ENCODE measurements at places on chromosomes 5 and 9.

- DNase-seq = no peak
These were observed 82.9 kb downstream of the JAKMIP2 start for GRCh38 chr5:147699496-147700088.

DNA sequence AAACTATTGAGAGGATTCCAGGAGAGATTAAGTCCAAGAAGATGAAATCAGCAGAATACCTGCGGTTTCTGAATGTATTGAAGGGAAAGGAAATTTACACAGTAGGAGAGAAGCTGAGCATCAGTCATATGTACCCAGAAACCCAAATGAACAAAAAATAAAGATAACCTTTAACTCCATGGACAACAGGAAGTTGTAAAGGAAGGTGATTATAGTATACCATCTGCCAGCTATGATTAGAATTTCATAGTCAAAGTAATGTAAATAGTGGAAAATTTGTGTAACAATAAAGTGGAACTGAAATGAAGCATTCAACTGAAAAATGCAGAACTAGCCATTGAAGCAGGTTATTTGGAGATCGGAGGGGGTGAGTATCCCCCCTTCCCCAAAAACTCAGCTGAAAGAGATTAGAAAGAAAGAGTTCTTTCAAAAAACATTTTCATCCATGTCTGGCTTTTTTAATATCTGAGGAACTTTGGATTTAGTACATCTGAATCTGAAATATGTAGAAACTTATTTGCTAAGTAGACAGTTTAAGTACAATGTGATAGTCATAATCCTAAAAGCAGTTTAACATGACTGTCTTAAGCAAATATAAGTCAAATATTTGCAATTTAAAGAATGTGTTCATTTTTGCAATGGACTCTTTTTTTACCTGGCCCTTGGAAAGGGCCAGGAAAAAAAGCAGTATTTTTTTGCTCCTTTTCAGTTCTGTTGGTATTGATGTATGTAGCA lies 58.4 kb downstream of the APC start:
- DNase-seq = no peak

- DNase-seq = no peak
These were observed 15.0 kb upstream of the TIFAB start for GRCh38 chr5:135467051-135467625.

DNA sequence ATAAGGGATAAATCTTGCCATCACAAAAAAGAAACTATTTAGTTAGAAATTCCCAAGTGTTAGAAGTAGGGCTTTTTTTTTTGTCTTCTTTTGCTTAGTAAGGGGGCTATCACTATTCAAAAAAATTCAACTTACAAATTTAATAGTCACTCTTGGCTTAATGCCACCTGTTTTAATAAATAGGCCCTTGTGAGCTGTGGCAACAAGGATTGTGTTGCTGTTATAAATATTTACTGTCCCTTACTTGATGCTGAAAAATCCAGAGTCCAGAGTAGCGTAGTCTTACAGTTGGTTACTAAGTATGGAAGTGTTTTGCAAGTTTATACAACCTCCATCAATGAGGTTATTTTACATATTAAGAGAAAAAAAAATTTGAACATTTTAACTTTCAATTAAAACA lies 21.4 kb upstream of the CEP78 start:
- DNase-seq = no peak

DNA sequence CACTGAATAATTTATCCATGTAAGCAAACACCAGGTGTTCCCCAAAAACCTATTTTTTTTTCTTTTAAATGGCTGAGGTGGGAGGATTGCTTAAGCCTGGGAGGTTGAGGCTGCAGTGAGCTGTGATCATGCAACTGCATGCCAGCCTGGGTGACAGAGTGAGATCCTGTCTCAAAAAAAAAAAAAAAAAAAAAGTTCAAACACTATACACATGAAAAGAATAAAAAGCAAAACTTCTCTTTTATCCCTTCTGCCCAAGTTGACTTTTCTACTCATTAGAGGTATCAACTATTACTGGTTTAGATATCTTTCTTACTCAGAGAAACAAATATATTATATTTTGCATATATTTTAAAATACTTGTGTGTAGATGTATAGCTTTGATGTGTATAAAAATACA lies 17.8 kb downstream of the DCTN4 start:
- DNase-seq = no peak

DNA sequence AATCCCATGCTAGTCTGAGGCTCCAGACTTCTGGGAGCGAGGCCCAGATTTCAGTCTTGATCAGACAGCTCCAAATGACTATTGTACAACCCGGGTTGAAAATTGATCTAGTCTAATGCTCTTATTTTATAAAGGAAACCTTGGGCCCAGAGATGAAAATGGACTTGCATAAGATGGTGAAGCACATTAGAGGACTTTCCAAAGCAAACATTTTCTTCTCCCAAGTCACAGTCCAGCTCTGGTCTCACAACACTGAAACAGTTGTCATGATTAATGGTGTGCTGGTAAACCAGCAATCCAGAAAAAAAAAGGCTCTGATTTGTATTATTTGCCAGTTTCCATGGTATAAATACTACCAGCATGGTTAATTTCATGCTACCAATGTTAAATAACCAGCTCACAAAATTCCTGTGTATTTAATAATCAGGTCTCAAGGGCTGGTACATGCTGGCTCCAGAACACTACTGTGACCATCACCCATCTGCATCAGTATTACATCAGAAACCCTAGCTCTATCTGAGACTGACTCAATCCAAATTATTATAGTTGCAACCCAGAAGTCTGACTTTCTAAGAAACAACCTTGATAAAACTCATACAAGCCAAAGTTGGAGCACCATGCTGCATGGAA lies 32.5 kb upstream of the ABLIM3 start:
- DNase-seq = no peak

DNA sequence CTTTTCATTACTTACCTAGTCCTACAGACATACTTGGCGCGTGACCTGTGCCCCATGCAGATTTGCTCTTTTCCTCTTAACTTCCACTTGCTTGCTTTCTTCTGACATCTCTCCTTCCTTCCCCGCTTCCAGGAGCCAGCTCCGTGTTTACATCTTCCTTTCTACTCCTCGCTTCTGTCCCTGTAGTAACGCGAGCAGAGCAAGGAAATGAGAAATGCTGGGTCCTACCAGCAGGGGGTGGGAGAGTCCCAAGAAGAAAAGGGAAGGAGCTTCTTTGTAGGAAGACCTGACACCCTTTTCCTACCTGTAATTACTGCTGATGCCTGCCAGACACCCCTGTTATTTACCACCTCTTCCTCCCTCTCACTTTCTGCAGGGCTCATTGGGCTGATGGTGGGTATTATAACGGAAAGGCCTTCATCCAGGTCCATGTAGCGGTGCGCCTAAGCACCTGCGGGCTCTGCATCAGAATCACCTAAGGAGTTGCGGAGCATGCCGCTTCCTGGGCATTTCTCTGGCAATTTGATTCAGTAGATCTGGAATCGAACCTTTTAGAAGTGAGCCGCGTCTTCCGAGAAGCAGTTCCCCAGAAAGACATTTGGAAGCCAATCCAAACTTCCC lies 1260.8 kb upstream of the WWC1 start:
- no peak for DNase-seq

- no peak for DNase-seq
These were observed 85.0 kb upstream of the SSBP2 start for GRCh38 chr5:81835814-81836367.

- no peak for DNase-seq
These were observed 60.6 kb upstream of the SYK start for GRCh38 chr9:90741036-90741435.

GRCh38 chr9:137953683-137954438 lies 76.3 kb downstream of the CACNA1B start:
- DNase-seq = no peak
